ENCODE measurements at places on chromosomes 2 and 18.
A peak's percentile ranks its signal among the peaks of the same experiment; 100 is the strongest.

DNA sequence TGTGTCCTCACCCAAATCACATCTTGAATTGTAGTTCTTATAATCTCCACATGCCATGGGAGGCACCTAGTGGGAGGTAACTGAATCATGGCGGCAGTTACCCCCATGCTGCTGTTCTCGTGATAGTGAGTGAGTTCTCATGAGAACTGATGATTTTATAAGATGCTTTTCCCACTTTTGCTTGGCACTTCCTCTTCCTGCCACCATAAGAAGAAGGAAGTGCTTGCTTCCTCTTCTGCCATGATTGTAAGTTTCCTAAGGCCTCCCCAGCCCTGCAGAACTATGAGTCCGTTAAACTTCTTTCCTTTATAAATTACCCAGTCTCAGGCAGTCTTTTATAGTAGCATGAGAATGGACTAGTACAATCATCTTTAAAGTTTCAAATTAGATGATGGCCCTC lies 902.4 kb upstream of the PIK3C3 start:
- H3K36me3 ChIP-seq: no peaks in the 10 kb centered on the region
- no peak for DNase-seq
- no peak overlapping the region for H3K27ac ChIP-seq
- no peaks in the 10 kb centered on the region for H3K4me1 ChIP-seq

GRCh38 chr2:96305091-96305978 lies at the start of gene SNRNP200:
Gene SNRNP200 (minus strand): TSS chr2:96305546. CDS start chr2:96305437, 109 bp downstream.
- peaks cover 31% of the 10 kb centered on the region for H3K36me3 ChIP-seq
- peak within 1 kb of the TSS; percentile 100 for H3K4me3 ChIP-seq
- peaks cover 48% of the 10 kb centered on the region for H3K4me1 ChIP-seq
- H3K27me3 ChIP-seq: no peaks in the 10 kb centered on the region

DNA sequence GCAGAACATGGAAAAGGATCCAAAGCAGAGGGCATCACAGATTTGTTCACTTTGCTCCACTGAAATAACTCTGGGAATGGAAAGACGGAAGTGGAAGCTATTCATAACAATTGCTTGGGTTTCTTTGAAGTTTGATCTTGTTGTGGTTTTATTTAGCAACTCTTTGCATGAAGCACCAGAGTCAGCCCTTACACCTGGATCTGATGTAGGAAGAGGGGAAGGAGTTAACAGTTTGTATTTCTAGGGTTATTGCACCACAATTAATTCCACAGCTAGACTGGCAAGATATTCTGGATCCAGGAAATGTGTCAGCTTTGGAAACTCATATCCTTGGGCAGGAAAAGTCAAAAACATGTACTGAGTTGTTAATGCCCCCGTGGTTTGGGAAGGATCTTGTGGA lies 1143.4 kb downstream of the CNTNAP5 start:
- H3K4me1 ChIP-seq: no peaks in the 10 kb centered on the region
- no peaks in the 10 kb centered on the region for H3K36me3 ChIP-seq
- no peak overlapping the region for H3K27ac ChIP-seq

DNA sequence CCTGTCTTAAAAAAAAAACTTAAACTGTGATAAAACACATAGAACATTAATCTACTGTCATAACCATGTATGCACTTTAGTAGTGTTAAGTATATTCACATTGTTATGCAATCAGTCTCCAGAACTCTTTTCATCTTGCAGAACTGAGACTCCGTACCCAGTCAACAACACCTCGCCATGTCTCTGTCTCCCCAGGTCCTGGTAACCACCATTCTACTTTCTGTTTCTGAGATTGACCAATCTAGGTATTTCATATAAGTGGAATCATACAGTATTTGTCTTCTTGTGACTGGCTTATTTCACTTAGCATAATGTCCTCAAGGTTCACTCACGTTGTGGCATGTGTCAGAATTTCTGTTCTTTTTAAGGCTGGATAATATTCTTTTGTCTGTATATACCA lies 290.8 kb upstream of the CXCR4 start:
- DNase-seq: no peak
- peaks cover 32% of the 10 kb centered on the region for H3K27me3 ChIP-seq
- H3K36me3 ChIP-seq: no peaks in the 10 kb centered on the region
- H3K27ac ChIP-seq: no peak overlapping the region

DNA sequence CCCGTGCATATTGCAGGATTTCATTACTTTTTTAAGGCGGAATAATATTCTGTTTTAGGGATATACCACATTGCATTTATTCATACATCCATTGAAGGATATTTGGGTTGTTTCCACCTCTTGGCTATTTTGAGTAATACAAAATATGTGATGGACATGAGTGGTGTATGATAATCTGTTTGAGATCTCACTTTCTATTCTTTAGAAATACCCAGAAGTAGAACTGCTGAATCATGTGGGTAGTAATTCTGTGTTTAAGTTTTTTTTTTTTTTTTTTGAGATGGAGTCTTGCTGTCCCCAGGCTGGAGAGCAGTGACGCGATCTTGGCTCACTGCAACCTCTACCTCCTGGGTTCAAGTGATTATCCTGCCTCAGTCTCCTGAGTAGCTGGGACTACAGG lies 201.4 kb downstream of the NYAP2 start:
- no peak for DNase-seq
- no peaks in the 10 kb centered on the region for H3K36me3 ChIP-seq
- peaks cover 2% of the 10 kb centered on the region for H3K27me3 ChIP-seq
- H3K4me3 ChIP-seq: no peak overlapping the region
- no peak overlapping the region for H3K27ac ChIP-seq
- H3K4me1 ChIP-seq: no peaks in the 10 kb centered on the region

Data from activated naive CD8-positive, alpha-beta T cell treated with anti-CD3 and anti-CD28 coated beads, Interleukin-2, amount 10 ng/mL, durations not matched to agents 7 days and 5 days (primary cell).